ENCODE measurements at places on chromosomes 2 and 18.

GRCh38 chr2:219951099-219951498 is 323.7 kb downstream of the SLC4A3 start:
- no peak for DNase-seq

- DNase-seq = no peak
Observed at GRCh38 chr2:46831051-46831868, 84.3 kb downstream of the MCFD2 start.

- DNase-seq = no peak
Observed at GRCh38 chr18:23498117-23498516, 5.2 kb upstream of the RMC1 start.

DNA sequence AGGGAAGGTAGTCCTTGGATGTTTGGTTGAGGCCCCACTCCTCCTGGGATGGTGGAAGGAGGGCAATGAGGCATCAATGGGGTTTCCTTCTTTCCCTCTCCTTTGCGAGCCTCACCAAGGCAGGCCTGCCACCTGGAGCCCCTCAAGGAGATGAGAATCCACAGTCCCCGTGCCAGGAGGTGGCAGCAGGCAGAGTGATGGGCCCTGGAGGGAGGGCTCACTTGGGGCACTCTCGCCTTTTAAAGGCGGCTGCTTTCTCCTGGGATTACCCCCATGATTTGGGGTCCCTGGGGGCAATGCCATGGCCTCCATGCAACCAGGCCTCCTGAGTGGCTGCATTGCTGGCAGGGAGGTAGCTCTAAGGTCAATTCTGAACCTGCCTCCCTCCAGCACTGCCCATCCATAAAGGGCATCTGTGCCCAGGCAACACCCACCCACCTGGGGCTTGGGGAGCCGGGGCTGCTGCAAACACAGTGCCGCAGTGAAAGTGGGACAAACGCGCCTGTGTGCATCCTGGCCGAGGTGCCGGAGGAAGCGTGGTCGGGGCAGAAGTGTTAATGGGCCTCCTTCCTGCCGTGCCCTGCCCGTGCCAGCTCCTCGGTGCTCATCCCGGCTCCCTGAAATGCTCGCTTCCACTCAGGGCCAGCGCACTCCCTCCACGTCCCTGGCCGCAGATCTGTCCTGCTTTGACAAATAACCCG is 55.9 kb downstream of the ZFP36L2 start:
- DNase-seq = no peak

DNA sequence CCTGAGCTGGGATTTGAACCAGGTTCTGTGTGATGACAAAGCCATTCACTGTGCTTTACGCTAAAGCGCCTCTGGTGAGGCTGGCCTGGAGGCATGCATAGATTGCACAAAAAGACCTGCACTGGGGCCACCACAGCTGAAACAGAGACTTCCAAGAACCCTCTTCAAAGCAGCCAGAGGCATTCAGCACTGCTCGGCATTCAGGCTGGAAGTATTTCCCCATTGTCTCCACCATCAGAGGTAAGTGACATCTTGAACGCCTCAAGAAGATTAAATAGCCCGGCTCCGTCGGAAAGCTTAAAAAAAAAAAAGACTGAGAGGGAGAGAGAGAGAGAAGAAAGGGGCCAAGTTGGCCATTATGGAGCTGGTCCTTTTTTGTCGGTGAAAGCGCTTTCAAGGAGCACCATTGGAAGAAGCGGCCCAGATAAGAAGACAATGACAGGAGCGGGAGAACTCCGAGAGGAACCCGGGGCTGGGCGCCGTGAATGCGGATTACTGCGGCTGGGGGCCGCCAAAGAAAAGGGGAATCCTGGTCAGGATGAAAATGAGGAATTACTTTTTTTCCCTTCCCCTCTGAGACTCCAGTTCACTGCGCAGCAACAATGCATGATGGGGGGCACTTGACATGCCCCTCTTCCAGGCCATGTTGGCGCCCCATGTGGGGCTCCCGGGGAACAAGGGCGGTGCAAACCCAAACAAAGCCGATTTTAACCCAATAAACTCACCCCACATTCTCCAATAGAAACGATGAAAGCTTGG is 228.3 kb downstream of the MYCN start:
- no peak for DNase-seq

GRCh38 chr2:20438334-20439192 is 8.3 kb upstream of the RHOB start:
- no peak for DNase-seq

DNA sequence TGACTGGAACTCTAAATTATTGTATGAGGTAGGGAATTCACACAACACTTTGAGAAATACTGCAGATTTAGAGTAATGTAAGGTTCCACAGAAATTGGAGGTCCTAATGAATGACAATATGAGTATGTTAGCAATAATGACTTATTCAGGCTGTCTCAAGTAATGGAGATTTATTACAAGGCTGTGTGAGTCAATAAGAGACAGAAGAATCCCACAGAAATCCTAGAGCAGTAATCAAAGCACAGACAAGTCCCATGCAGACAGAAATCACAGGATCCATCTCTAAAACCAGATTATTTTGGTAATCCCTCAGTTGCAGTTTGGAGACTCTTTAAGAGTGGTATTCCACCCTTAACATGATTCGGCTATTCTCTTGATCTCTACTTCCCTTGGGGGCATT is 83.6 kb downstream of the FAM161A start:
- no peak for DNase-seq

GRCh38 chr2:235070063-235070706 is 118.4 kb downstream of the SH3BP4 start:
- no peak for DNase-seq

- DNase-seq = no peak
Observed at GRCh38 chr2:238376884-238377391, 49.8 kb upstream of the ASB1 start.

GRCh38 chr2:121021685-121022084 is 263.3 kb downstream of the TFCP2L1 start:
- DNase-seq = no peak

- DNase-seq = no peak
Observed at GRCh38 chr18:3513481-3513880, 63.5 kb downstream of the TGIF1 start.

- no peak for DNase-seq
Observed at GRCh38 chr2:20604951-20605381, 45.9 kb downstream of the HS1BP3 start.

- no peak for DNase-seq
Observed at GRCh38 chr2:157875641-157876065, 477 bp downstream of the ACVR1 start.

DNA sequence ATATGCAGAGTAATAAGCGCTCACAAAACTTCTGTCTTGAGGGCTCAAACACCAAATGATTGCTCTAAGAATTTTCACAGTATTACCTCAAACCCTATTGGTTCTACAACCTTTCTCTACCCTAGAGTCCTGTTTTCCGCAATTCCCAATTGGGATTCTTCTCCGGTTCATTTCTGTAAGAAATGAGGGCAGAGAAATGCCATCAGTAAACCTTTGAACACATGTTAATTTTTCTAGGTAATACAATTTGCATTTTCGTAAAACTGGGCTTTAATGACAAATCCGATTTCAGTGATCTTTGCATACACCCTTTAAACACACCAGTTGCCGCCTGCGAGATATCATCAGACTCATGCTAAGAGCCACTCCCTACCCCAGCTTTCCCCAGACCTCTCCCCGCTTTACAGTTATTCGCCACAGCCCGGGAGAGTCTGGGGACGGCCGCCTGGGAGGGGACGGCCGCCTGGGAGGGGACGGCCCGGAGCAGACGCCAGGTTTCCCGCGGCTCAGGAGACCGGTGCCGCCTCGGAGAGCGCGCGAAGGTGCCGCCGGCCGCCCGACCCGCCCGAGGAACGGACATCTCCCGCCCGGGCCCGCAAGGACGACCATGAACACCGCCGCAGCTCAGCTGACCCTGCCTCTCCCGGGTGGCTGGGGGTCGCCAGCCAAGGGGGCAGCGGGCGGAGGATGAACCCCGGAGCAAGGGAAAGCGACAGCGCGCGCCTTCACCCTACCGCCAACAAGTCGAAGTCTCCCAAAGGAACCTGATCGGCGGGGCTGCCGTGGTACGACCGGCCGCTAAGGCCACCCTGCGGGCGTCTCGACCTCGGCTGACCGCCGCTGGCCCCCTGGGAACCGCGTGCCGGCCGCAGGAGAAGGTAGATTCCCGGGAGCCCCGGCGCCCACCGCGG is 463 bp downstream of the SMC6 start:
- peak; percentile 15 for DNase-seq

DNA sequence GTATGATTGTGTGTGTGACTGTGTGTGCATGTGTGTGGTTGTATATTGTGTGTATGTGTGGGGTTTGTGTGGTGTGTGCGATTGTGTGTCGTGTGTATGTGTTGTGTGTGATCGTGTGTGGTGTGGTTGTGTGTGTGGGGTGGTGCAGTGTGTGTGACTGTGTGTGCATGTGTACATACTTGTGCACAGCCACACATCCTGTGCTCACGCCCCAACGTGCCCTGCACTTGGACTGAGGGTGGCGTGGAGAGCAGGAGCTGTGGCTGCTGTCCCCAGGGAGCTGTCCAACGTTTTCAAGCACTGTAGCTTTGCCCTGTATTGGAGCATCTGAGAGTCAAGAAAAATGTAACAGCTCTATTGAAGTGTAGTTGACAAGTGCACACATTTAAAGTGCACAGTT is 243.2 kb upstream of the HDAC4 start:
- no peak for DNase-seq

DNA sequence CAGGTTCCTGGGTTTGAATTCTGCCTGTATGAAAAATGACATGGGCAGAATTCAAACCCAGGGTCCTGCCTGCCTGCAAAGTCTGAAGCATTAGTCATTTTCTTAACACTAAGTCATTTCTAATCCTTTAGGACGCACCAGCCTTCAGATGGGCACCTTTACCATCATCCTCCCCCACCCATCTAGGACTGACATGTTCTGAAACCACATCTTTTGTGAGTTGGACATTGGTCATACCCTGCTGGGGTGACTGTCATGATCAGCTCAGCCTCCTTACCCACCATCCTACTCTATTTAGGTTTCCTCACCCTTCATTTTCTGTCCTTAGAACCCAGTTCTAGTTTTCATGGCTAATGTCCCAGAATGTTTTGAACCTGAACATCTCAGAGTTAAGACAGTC is 104.9 kb downstream of the TRIB2 start:
- DNase-seq = no peak

- DNase-seq = no peak
Observed at GRCh38 chr2:234146087-234146826, 95.8 kb downstream of the SPP2 start.

DNA sequence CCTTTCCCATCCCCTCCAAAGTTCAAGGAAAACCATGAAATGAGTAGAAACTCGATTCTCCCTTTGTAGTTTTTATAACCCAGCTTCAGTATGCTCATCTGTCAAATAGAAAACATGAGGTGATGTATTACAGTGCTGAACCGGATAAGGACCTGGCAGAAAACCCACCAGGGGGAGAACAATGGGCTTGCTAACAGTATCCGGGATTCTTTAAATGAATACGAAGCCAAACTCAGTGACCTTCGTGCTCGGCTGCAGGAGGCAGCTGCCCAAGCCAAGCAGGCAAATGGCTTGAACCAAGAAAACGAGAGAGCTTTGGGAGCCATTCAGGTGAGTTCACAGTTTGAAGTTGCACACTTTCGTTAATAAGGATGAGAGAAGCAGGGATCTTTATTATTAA is 113.6 kb upstream of the TTC39C start:
- no peak for DNase-seq

DNA sequence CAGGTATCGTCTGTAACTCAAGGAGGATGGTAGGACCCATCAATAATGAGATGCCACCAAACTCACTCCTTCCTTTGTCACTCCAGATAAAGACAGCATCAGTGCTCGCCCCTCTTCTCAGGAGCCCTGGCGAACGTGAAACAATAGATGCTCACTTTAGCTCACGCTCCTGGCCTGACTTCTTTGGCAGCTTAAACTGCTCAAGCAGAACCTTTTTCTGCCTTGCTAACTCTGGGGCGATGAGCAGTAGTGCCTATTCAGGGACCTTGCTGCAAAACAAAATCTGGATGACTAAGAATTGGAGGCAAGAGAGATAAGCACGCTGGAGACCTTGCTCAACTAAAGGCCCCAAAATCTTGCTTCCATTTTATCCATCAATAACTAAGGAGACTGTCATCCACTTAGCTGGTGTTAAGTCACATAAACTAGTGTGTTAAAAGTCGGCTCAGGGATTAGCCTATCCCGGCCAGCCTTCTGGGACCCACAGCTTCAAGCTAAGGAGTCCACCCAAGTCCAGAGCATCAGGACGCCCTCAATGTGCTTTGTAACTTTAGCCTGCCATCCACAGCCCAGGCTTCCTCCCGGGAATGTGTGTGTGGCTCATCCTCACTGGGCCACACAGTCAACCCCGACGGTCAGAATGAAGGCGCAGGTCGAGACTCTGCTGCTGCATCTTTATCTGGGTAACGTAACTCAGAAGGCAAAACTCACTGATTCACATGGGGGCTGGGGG is 38.9 kb downstream of the ZNF516 start:
- no peak for DNase-seq

DNA sequence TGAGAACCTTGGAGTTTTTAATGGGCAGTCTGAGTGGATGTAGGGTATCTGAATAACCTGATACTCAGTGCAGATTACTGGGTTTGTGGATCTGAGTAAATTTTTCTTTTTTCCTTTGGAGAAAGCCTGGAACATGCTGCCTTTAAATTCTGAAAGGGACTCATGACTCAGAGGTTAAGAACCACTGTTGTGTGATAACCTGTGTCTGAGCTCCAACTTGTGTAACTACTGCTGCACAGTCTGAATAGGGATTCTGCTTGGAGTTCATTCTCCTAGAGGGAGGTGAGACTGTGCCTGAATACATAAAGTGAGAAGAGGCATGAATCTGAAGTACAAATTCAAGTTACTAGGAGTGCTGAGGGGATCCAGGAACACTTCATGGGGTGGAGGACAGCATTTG is 36.2 kb downstream of the KDM3A start:
- no peak for DNase-seq

- DNase-seq = no peak
Observed at GRCh38 chr2:24739354-24740025, 53.7 kb downstream of the PTRHD1 start.

DNA sequence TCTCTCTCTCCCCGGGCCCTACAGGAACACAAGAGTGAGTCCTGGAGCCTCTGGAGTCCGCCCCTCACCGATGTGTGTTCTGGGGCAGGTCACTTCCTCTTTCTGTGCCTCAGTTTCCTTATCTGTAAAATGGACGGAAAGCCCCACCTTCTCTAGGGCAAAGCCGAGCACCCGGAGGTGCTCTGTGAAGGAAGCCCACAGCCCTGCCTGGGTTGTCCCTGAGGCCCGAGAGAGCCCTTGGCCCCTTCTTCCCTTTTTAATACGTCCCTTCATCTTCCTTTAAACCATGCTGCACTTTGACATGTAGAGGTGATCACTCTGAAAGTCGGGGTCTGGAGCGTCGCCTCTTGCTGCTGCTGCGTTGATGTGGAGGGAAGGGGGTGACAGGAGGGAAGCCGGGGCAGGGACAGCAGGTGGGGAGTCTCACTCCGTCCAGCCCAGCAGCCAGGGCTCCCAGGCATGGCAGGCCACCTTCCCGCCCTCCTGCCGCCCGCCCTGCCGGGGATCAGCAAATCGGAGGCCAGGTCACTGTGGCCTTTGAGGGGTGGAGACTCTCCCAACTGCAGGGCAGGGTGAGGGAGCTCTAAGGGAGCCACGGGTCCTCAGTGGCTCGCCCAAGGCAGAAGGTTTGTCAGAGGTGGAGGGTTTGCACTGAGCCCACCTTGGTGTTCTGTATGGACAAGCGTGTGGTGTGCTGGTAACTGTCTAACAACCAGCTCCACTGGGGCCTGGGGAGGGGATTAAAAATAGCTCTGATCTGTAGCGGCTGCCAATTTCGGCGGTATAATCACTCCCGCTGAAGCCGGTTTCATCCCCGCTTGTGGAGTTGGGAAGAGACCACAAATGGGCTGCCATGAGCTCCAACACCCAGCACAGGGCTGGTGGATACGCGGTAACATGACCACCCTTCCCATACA is 135.9 kb upstream of the ID2 start:
- DNase-seq = no peak

Measured in globus pallidus (tissue), 1 donor.